ENCODE measurements at places on chromosomes 1 and 21. TPM values are rescaled to one million over a fixed set of nuclear protein-coding genes. Genes with fewer than 3 reads are reported as not detected.

PTGFRN gene
- total RNA-seq: 26.8 TPM

MCOLN3 gene
- 4.4 TPM for total RNA-seq

PLEKHN1 gene
- 0.47 TPM for total RNA-seq

PLEKHG5 gene
- total RNA-seq: 16.4 TPM

ATP6V1G3 gene
- total RNA-seq: not detected

DNA sequence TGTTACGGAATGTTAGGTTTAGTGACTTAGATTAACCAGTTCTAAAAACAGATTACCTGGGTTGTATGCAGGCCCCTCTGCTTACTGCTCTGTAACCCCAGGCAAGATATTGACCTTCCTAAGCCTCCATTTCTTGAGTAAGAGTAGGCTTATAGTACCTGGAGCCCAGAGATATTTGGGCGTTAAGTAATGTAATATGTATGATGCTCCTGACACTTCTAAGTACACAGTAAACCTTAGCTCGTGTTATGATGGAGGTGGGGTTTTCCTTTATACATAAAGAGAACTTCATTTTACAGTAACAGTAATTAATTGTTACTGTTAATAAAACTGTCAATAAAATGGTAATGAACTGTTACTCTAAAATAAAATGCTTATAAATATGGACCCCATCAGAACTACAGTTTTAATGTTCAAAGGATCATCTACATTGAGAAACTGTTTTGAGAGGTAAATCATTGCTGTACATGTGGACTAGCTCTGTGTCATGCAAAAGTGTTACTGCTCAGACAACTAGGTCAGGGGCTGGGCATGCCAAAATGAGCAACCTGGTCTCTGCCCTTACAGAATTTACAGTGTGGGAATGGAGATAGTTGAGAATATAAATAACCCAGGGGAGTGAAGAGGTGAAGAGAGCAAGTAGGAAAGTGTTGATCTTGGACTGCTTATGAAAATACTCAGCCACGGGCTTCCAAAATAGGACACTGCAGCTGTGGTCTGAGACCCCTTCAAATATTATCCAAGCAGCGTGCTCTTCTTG is 26.6 kb downstream of the LRRC8C start:
- H3K4me3 ChIP-seq: no peak overlapping the region
- H3K27ac ChIP-seq: peak overlapping the region; percentile 26
- H3K36me3 ChIP-seq: no peaks in the 10 kb centered on the region
- H3K27me3 ChIP-seq: no peaks in the 10 kb centered on the region

DNA sequence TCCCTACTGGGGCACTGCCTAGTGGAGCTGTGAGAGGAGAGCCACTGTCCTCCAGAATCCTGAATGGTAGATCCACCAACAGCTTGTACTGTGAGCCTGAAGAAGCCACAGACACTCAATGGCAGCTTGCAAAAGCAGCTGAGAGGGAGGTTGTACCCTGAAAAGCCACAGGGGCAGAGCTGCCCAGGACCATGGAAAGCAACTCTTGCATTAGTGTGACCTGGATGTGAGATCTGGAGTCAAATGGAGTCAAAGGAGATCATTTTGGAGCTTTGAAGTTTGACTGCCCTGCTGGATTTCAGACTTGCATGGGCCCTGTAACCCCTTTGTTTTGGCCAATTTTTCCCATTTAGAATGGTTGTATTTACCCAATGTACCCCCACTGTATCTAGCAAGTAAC is 871.4 kb upstream of the PRMT6 start:
- H3K36me3 ChIP-seq: no peaks in the 10 kb centered on the region
- no peaks in the 10 kb centered on the region for H3K27me3 ChIP-seq
- no peaks in the 10 kb centered on the region for H3K4me1 ChIP-seq
- H3K4me3 ChIP-seq: no peak overlapping the region
- DNase-seq: no peak

DNA sequence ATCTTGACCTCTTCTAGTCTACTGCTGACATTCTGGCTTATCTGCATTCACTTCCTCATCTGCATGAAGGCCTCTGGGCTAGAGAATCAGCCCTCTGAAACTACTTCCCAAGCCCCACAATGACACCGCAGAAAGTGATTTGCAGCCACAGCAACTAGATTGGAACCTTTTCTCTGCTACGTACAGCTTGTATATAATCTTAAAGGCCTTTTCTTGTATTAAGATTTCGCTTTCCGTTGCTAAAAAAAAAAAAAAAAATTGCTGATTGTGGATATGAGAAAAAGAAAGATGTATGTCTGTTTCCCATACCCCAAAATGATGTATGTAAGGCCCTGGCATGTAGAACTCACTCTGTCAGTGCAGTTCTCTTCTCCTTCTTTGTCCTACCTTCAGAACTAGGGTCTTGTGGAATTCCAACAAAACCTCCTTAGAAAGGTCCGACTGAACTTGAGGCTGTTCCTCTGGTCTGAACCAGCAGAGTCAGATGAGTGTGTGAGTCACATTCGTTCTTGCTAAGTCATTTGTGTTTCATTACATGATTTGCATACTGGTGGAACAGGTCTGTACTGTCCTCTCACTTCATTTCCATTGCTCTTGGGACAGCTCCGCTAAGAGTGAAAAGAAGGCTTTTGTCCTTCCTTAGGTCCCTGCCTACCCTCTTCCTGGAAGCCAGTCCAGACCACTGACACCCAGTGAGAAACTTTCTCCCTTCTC is 62.7 kb downstream of the PLPP3 start:
- H3K27ac ChIP-seq: no peak overlapping the region
- H3K4me3 ChIP-seq: no peak overlapping the region
- DNase-seq: no peak
- H3K4me1 ChIP-seq: no peaks in the 10 kb centered on the region
- no peaks in the 10 kb centered on the region for H3K36me3 ChIP-seq

- H3K4me1 ChIP-seq: no peaks in the 10 kb centered on the region
- no peak for DNase-seq
- no peaks in the 10 kb centered on the region for H3K27me3 ChIP-seq
- H3K4me3 ChIP-seq: no peak overlapping the region
- H3K27ac ChIP-seq: no peak overlapping the region
These were observed 110.7 kb downstream of the RYR2 start for GRCh38 chr1:237152506-237153335.

DNA sequence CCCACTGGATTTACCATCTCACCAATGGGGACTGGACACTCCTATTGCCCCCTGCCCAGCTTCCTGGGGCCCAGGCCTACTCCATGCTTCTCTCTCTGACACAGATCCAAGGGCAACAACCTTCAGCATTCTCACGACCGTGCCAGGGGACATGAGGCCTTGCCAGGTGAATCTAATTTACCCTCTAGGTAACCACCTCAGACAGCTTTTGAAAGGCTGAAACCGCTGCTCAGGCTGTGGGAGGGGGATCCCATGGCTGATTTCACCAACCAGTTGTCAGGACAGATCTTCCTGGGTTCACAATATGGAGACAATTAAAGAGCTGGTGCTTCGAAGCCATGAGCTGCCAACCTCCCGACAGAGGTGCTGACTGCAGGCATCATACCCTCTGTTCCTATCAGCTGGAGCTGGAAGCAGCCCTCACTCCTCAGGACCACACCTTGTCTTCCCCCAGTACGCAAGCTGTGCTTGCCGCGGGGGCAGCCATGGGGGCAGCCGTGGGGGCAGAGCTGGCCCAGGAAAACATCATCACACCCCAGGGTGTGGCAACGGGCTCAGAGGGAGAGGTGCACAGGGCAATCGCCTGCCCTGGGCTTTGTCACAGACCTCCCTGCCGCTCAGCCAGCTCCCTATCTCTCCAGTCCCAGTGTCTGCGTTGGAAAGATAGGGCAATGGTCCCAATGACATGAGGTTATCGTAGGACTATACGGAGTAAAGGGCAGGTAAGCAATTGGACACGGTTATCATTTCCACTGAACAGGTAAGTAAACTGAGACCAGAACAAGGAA is 120.2 kb downstream of the DMRTB1 start:
- H3K4me3 ChIP-seq: no peak overlapping the region
- H3K4me1 ChIP-seq: peaks cover 12% of the 10 kb centered on the region
- DNase-seq: no peak
- H3K27me3 ChIP-seq: no peaks in the 10 kb centered on the region
- no peaks in the 10 kb centered on the region for H3K36me3 ChIP-seq
- no peak overlapping the region for H3K27ac ChIP-seq

GRCh38 chr1:1631782-1632420 is at the start of gene MMP23B:
TSS of gene MMP23B (plus strand) at chr1:1632173. CDS start at chr1:1632219, 46 bp downstream.
- peak within 1 kb of the TSS; percentile 92 for H3K27ac ChIP-seq
- H3K36me3 ChIP-seq: no peaks in the 10 kb centered on the region
- H3K4me1 ChIP-seq: peaks cover 3% of the 10 kb centered on the region
- H3K27me3 ChIP-seq: no peaks in the 10 kb centered on the region
- no peak for DNase-seq

Data from testis (tissue), 5 donors.